Activated CD4-positive, alpha-beta T cell treated with anti-CD3 and anti-CD28 coated beads, Interleukin-2, amount 10 ng/mL, durations not matched to agents 24 days and 14 days (primary cell): ENCODE measurements at places on chromosomes 13 and 19. TPM values are rescaled to one million over a fixed set of nuclear protein-coding genes. Genes with fewer than 3 reads are reported as not detected.

The CYP4F22 gene
- 0.09 and 0.12 TPM in 2 replicates for total RNA-seq

The MADCAM1 gene
- total RNA-seq: 0.14 and 0.19 TPM in 2 replicates

The PTPRH gene
- not detected in 2 replicates for total RNA-seq

The ENOX1 gene
- 0.07 and 0.14 TPM in 2 replicates for total RNA-seq

The KIR3DL1 gene
- total RNA-seq: not detected in 2 replicates

The PRODH2 gene
- total RNA-seq: not detected in 2 replicates

The TUBA3C gene
- not detected in 2 replicates for total RNA-seq

The F10 gene
- not detected in 2 replicates for total RNA-seq

The FBN3 gene
- total RNA-seq: not detected in 2 replicates

The ZNF222 gene
- 1.1 and 1.8 TPM in 2 replicates for total RNA-seq

DNA sequence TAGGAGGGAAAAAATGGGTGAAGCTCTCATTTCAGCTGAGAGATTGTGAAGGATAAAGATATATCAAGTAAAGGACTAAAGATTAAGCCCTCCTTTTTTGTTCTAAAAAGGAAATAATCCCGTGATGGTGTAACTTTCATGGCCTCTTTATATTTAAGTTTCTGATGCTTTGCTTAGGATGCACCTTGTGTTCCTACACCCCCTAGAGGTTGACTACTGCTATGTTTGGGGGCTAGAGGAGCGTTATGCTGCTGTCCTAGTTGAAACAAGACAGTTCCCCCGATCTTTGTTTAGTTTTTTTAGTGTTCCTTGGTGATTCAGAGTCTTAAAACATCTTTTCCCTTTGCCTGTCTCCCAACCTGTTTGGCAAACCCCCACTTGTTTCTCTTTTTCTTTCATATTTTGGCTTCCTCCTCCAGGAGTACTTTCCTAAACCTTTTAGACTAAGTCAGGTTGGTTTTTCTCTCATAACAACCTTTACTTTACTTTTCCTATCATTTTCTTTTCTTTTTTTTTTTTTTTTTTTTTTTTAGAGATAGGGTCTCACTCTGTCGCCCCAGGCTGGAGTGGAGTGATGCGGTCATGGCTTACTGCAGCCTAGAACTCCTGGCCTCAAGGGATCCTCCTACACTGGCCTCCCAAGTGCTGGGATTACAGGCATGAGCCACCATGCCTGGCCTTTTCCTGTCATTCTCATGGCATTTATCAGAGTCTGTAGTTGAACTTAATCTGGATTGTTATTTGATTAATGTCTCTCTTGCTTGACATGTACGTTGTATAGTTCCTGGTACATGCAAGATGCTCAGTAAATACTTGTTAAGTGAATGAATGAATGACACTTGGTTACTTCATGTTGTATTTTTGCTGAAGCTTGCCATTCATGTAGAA, 2.8 kb downstream of the UBA2 start:
- no peaks in the 10 kb centered on the region for H3K27me3 ChIP-seq
- peaks cover 48% of the 10 kb centered on the region for H3K36me3 ChIP-seq
- peak overlapping the region; percentile 97 for H3K4me3 ChIP-seq
- peak overlapping the region; percentile 47 for H3K27ac ChIP-seq
- DNase-seq: peak; percentile 86
- peaks cover 28% of the 10 kb centered on the region for H3K4me1 ChIP-seq

DNA sequence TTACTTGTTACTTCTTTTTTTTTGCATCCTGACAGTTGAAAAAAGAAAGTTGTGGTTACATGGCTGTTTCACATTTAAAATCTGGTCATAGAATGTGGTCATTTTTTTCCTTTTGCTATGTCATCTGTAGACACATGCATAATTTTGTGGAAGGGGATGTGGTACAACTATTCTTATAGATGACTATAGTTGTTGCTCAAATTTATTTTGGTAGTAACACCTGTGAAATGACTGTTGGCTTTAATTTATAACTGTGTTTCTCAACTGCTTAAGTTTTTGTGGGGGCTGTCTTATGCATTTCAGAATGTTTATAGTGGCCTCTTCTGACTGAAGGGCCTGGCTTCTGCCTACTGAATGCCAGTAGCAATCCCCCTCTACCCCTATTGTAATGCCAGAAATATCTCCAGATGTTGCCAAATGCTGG, 130.5 kb downstream of the PAN3 start:
- H3K36me3 ChIP-seq: peaks cover 54% of the 10 kb centered on the region
- peak overlapping the region; percentile 55 for H3K27ac ChIP-seq
- peak; percentile 63 for DNase-seq
- no peaks in the 10 kb centered on the region for H3K27me3 ChIP-seq
- H3K4me3 ChIP-seq: no peak overlapping the region
- peaks cover 13% of the 10 kb centered on the region for H3K4me1 ChIP-seq

DNA sequence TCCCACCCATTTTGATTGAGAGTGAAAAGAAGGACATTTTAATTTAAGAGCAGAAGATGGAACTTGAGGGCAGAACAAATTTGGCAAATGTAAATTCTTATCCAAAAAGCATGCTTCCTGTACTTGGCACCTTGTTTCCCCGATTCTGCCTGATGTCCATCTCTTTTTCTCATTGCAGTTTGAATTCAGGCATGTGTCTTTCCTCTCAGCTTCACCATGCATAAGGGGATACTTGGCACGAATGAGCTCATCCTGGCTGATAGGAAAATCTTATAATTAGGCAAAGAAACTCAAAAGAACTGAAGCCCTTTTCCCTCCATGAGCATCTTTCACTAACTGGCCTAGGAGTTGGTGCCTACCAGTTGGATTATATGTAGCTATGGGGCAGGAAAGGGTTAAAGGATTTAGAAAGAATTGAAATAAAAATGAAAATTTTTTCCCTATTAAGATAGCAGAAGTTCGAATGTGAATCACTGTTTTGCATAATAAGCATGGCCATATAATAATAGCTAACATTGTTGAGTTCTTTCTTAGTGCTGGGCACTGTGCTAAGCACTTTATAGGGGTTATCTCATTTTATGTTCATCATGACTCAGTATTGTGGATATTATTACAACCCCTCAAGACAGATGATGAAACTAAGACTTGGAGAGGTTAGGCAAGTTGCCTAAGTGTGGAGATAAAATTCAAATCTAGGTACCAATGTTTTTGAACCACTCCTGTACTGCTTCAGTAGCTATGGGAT, 386.6 kb downstream of the KCNRG start:
- H3K4me1 ChIP-seq: no peaks in the 10 kb centered on the region
- H3K27ac ChIP-seq: no peak overlapping the region
- H3K27me3 ChIP-seq: peaks cover 17% of the 10 kb centered on the region

GRCh38 chr19:30017172-30017571, 75.1 kb downstream of the URI1 start:
- no peak for DNase-seq
- no peak overlapping the region for H3K27ac ChIP-seq
- no peaks in the 10 kb centered on the region for H3K27me3 ChIP-seq

GRCh38 chr19:10797078-10797477, 38.9 kb downstream of the TMED1 start:
- peak overlapping the region; percentile 89 for H3K4me3 ChIP-seq
- peaks cover 41% of the 10 kb centered on the region for H3K4me1 ChIP-seq
- peaks cover 53% of the 10 kb centered on the region for H3K36me3 ChIP-seq
- H3K27me3 ChIP-seq: no peaks in the 10 kb centered on the region
- H3K27ac ChIP-seq: peak overlapping the region; percentile 99

DNA sequence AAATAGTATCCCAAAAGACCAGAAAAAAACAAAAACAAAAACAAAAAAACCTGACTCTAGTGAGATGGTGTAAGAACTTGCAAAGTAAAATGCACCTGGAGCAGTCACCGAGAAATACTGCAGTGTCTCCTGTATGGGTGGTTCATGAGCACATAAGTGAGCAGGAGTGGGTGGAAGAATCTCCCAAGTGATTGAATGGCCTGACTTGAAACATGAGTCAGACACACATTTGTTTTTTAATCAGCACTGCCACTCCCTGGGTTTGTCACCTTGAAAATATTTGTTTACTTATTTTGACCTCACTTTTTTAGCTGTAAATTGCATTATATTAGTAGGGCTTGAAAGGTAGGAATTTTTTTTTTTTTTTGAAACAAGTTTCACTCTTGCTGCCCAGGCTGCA, 2.0 kb downstream of the ZNF431 start:
- peaks cover 22% of the 10 kb centered on the region for H3K4me1 ChIP-seq
- H3K36me3 ChIP-seq: peaks cover 64% of the 10 kb centered on the region
- DNase-seq: no peak
- peak overlapping the region; percentile 71 for H3K4me3 ChIP-seq
- no peaks in the 10 kb centered on the region for H3K27me3 ChIP-seq

DNA sequence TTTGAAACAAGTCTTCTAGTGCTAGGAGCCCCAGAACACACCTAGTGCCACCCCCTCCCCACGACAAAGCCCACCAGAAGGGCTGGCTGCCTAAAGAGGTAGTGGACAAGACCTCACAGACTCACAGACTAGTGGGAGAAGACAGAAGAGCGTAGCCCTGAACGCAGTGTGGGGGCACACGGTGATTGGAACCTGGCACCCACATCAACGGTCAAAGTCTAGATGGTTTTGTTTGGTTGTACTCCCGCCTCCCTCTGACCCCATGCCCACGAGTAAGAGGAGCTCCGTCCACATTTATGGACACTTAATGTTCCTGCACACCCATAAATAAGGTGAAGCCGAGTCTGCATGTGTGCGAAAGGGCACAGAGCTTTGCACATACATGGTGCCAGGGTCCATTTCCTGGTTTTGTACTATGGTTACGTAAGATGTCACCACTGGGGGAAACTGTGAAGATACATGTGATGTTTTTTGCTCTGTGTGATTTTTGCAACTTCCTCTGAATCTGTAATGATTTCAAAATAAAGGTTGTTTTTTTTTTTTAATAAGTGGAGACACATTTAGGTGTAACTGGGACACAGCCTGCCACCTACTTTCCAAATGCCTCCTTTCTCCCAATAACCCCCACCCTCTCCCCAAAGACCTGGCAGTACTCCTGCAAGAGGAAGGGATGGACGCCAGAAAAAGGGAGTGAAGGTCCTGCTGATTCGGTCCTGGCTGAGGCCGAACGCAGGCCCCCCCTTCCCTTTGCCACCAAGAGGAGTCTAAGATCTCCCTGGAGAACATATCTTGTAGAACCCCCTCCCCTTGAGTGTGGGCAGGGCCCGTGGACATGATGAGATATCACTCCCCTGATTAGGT, 72.8 kb downstream of the GNG7 start:
- DNase-seq: no peak
- peaks cover 4% of the 10 kb centered on the region for H3K36me3 ChIP-seq
- H3K4me3 ChIP-seq: no peak overlapping the region
- no peak overlapping the region for H3K27ac ChIP-seq
- H3K27me3 ChIP-seq: no peaks in the 10 kb centered on the region
- H3K4me1 ChIP-seq: peaks cover 9% of the 10 kb centered on the region

DNA sequence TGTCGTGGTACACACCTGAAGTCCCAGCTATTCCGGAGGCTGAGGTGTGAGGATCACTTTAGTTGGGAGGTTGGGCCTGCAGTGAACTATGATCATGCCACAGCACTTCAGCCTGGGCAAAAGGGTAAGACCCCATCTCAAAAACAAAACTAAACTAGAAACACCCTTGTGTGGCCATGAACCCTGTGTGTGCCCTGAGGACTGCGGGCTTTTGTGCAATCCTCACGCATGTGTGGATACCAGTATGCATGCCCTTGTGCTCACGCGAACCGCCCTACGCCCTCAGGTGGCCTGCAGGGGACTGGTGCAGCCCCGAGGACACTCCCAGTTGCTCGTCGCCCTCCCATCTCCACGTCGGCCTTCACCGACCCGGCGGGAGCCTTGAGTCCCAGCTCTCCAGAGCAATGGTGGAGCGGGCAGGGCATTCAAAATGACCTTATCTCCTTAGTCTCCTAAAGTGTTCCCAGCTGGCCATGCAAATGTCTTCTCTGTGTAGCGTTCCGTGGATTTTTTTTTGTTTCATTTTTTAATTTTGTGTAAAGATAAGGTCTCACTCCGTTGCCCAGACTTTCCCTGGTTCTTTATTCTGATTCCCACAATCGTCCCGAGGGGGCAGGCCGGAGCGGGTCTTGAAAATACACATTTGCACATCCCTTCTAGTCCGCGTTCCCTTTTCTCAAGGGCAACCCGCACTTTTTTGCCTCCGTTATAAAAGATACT, 868 bp upstream of the EGLN2 start:
- DNase-seq: peak; percentile 88
- peaks cover 48% of the 10 kb centered on the region for H3K4me1 ChIP-seq
- H3K4me3 ChIP-seq: peak overlapping the region; percentile 89
- peaks cover 33% of the 10 kb centered on the region for H3K36me3 ChIP-seq
- peak overlapping the region; percentile 95 for H3K27ac ChIP-seq
- no peaks in the 10 kb centered on the region for H3K27me3 ChIP-seq

GRCh38 chr13:111990362-111990761, 76.6 kb upstream of the SOX1 start:
- no peak overlapping the region for H3K27ac ChIP-seq
- no peak for DNase-seq
- no peaks in the 10 kb centered on the region for H3K27me3 ChIP-seq
- no peak overlapping the region for H3K4me3 ChIP-seq
- no peaks in the 10 kb centered on the region for H3K36me3 ChIP-seq

GRCh38 chr19:19655641-19656343, 7.7 kb downstream of the ATP13A1 start:
- H3K4me1 ChIP-seq: peaks cover 4% of the 10 kb centered on the region
- DNase-seq: no peak
- H3K27me3 ChIP-seq: no peaks in the 10 kb centered on the region
- no peak overlapping the region for H3K4me3 ChIP-seq

GRCh38 chr19:12766051-12766521, 9.3 kb downstream of the HOOK2 start:
- H3K4me1 ChIP-seq: peaks cover 3% of the 10 kb centered on the region
- peak; percentile 96 for DNase-seq
- no peaks in the 10 kb centered on the region for H3K36me3 ChIP-seq
- no peaks in the 10 kb centered on the region for H3K27me3 ChIP-seq
- H3K27ac ChIP-seq: no peak overlapping the region

- H3K27ac ChIP-seq: no peak overlapping the region
- H3K4me3 ChIP-seq: no peak overlapping the region
- H3K4me1 ChIP-seq: peaks cover 5% of the 10 kb centered on the region
- no peaks in the 10 kb centered on the region for H3K27me3 ChIP-seq
- peaks cover 33% of the 10 kb centered on the region for H3K36me3 ChIP-seq
Observed at GRCh38 chr13:40812724-40813445, 23.5 kb downstream of the SLC25A15 start.

DNA sequence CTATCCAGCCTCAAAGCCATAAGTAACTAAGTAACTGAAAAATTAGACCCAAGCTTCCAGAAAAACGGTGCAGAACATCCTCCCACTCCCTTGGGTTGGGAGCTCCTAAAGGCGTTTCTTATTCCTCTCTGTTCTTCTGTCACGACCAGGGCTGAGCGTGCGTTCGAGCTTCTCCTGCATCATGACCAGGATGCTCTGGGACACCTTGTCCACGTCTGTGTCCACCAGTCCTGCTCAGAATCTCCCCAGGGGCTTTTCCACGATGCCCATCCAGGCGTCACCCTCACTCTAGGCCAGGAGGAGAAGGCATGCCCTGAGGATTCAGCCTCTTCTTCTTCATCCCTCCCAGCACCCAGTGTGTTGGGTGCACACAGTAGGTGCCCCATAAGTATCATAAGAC, 37.8 kb upstream of the GAS6 start:
- peaks cover 14% of the 10 kb centered on the region for H3K27me3 ChIP-seq
- H3K27ac ChIP-seq: no peak overlapping the region
- no peaks in the 10 kb centered on the region for H3K36me3 ChIP-seq
- DNase-seq: no peak
